ENCODE measurements at places on chromosomes 6 and 20. TPM values are rescaled to one million over a fixed set of nuclear protein-coding genes. Genes with fewer than 3 reads are reported as not detected.

Gene ABHD16B
- not detected for total RNA-seq

Gene DNPH1
- total RNA-seq, result 48.6 TPM

GRCh38 chr6:80640176-80640575 lies 533.7 kb downstream of the BCKDHB start:
- DNase-seq, result no peak

- DNase-seq, result no peak
These were observed 2.8 kb upstream of the NEU1 start for GRCh38 chr6:31865205-31866118.

GRCh38 chr6:164214066-164214465 lies 799.5 kb downstream of the QKI start:
- DNase-seq, result no peak

- no peak for DNase-seq
These were observed 74.8 kb downstream of the ASCC3 start for GRCh38 chr6:100806296-100806695.

Gene LIN28B
- total RNA-seq, result not detected

DNA sequence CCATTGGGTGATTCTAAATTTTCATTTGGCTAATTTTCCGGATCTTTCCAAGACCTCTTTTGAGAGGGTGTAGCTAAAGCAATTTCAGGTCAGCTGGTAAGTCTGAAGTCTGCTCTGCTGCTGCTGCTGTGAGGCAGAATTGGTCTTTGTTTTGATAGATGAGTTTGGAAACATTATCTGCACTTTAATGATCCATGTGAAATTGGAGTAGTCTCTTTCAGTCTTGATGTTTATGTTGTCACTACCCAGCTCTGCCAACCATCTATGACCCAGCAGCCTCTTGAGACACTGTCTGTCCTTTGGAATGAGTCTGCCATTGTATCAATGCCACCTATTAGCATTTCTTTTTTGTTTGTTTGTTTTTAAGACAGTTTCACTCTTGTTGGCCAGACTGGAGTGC lies 44.1 kb downstream of the TXNDC5 start:
- no peak for DNase-seq

DNA sequence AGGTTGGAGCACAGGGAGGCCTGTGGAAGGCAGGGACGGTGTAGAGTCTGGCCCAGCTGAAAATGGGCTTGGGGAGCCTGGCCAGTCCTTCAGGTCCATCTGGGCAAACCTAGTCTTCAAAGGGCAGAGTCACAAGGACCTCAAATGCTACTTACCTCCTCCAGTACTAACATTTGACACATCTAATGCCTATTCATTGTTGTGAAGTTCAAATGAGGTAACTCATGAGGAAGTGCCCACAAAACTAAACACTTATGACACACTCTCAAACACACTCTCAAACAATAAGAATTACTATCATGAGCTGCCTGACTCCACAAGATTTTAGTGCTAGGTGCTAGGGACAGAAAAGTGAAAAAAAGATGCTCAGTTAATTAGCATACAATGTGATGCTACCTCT lies 27.1 kb downstream of the DAAM2 start:
- DNase-seq, result no peak

DNA sequence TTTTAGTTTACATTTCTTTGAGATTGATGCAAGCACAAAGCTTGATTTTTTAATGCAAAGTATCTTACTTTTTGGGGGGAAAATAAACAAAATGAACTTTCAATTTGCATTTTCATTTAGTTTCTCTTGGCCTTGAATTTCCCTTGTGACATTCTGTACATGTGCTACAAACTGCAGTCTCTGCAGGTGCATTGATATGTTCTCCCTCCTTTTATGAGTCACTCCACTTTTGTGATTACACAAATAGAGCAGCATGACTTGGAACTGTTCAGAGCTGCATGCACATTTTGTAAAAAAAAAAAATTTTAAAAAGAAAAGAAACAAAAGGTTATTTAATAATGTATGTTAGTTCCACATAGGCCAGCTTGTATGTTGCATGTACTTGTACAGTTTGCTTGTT lies 220.0 kb upstream of the KCNQ5 start:
- DNase-seq, result no peak

Gene CCN6
- not detected for total RNA-seq

Gene MYB
- 13.5 TPM for total RNA-seq

DNA sequence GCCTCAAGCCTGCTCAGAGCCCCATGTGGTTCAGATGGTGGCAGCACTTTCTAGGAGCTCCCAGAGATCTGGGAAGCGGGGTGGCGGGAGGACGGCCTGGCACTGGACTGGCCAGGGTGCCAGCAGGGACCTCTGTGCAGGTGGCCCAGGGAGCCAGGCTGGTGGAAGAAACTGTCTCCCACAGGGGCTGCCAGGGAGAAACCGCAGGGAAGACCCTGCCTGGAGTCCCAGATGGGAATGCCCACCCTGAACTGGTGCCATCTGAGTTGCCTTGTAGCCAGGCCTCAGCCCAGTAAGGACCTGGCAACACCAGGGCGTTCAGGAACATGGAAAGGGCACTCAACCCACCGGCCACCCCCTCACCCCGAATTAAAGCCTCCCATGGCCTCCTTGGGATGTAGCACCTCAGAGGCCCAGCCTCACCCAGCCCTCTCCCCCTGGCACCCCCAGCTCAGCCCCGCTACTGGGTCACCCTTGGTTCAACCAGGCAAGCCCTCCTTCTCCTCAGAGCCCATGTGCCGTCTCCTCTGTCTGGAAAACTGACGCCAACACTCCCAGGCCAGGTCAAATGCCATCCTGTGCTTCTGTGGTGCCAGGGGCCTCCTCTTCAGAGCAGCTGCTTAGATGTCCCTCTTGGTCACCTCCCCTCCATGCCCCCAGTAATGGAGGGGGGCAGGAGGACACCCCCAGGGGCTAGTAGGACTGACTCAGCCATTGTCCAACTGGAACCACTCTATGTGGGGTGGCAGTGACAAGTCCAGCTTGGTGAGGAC lies 5.9 kb upstream of the C20orf144 start:
- DNase-seq, result no peak

Gene CST5
- total RNA-seq, result not detected

DNA sequence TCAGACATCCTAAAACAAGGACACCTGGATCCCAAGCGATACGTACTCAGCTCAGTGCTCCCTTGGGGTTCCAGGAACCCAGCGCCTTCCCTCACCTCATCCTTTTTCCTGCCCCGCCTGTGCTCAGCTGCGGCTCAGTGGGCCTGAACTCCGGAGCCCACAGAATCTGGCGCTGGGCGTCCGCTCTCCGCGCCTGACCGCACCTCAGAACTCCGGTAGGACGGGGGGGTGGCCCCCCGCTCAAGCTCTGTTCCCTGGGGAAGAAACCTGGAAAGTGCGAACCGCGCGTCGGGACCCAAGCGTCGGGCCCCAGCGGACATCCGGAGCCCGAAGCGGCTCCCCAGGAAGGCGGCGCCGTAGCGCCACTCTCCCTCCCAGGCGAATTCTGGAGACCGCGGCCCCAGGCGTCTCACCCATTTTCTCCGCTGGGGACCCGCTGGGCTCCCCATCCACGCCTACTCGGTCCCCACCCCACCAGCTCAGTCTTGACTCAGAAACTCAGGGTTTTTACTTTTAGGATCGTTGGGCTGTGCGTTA lies 336 bp upstream of the LY6G5C start:
- peak; percentile 41 for DNase-seq

GRCh38 chr20:50595988-50596693 lies 86.0 kb downstream of the PTPN1 start:
- no peak for DNase-seq

DNA sequence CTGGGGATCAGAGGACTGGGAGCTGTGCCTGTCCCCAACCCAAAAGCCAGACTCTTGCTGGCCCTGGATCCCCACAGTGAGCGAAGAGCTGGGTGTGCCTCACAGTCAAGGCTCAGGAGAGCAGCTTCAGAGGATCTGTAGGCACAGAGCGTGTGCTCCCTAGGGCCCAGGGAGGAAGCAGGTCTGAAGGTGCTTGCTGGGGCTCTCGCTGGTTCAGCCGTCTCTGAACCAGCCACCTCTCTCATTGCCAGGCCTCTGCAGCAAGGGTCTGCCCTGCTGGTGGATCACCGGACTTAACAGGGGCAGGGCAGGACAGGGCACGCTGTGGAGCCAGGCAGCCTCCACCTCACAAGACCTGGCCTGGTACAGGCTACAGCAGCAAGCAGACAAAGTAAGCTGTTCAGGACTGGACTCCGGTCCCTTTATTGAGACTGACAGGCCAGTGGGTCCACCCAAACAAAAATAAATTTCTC lies 13.8 kb downstream of the PCIF1 start:
- no peak for DNase-seq

Gene MCUR1
- total RNA-seq, result 23.5 TPM

Gene SRSF3
- total RNA-seq, result 441 TPM

Gene APCDD1L
- not detected for total RNA-seq

- no peak for DNase-seq
These were observed 18.5 kb upstream of the PHACTR3 start for GRCh38 chr20:59585714-59586409.

GRCh38 chr20:8602389-8603116 lies 466.3 kb upstream of the PLCB4 start:
- no peak for DNase-seq

GRCh38 chr6:156963712-156964700 lies 186.8 kb downstream of the ARID1B start:
- no peak for DNase-seq

GRCh38 chr20:51374961-51375360 lies 167.6 kb downstream of the NFATC2 start:
- no peak for DNase-seq

DNA sequence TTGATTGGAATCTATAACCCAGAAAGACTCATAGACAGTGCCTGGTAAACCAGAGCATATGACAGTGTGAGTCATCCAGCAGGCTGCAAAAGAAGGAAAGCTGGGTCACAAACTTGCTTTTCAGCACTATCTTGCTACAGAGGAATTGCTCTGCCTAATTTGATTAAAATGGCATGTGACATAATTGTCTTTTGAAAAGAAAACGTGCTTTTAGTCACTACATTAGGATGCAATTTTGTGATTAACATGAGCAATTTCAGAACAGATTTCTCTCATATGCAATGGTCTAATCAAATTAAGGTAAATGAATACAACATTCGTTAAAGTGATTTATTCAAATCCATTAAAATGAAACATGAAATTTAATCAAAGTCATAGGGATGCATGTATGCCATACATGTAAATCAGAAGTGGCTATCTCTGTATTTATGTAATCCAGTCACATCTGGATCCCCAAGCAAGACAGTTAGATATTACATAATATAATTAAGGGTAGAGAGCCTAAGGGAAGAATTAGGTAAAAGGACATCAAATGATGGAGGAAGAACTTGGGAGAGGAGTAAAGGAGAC lies 400.0 kb upstream of the HTR1E start:
- no peak for DNase-seq

DNA sequence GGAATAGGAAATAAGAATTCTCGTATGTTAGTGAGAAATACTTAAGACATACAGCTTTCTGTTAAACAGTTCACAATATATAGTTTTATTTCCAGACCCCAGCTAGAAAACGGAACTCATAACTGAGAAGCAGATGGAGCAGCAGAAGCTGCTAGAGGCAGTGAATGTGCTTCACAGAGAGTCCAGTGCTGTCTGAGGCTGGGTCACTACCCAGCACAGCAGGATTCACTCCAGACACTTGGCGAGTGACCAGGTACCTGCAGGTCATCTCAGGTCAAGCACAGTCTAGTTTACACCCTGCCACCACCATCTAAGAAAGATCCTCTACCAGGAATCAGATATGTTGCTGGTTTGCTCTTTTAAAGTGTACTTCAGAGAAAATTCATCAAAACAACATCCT lies 243.1 kb upstream of the RAB32 start:
- DNase-seq, result no peak

- no peak for DNase-seq
These were observed 1.7 kb upstream of the DSTN start for GRCh38 chr20:17568045-17568788.

Gene FAM162B
- total RNA-seq, result not detected

GRCh38 chr20:31544600-31544999 lies 30.4 kb downstream of the HM13 start:
- no peak for DNase-seq

Gene NEDD9
- total RNA-seq, result 42.7 TPM

- DNase-seq, result no peak
These were observed 5.8 kb downstream of the IL20RA start for GRCh38 chr6:137039010-137039409.

Gene LCA5
- total RNA-seq, result 0.05 TPM

DNA sequence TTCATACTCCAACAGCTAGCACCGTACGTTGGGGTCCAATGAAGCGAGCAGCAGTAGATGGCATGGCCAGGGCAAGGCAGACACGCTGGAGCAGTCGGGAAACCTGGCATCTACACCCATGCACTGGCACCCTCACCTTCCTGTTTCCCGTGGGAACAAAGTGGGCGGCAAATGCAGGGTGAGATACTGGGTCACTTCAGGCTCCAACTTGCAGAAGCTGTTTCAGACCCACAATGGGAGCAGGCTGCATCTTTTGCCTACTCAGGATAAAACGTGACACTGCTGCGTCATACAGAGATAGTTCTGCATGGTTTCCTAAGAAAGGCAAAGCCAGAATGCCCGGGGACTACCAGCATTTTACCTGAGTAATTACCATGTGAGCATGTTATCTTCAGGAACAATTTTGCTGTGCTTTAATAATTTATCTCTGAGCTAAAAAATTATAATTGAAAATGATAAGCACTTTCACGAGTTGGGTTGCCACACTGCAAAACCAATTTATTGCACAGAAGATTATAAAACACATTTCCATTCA lies 10.9 kb upstream of the CD93 start:
- DNase-seq, result no peak

- DNase-seq, result no peak
These were observed 356.7 kb downstream of the QKI start for GRCh38 chr6:163771180-163771579.

- no peak for DNase-seq
These were observed 38.7 kb downstream of the FKBP1C start for GRCh38 chr6:63249875-63250482.

Gene HLA-DRB1
- total RNA-seq, result 55.9 TPM

Gene PTK7
- total RNA-seq, result 1.3 TPM
